ENCODE measurements at places on chromosomes 3 and 15. TPM values are rescaled to one million over a fixed set of nuclear protein-coding genes. Genes with fewer than 3 reads are reported as not detected.

Gene CD200R1
- 3.2 TPM for total RNA-seq

GRCh38 chr3:99534951-99535704 lies 103.3 kb upstream of the COL8A1 start:
- no peak for DNase-seq

GRCh38 chr15:80512726-80513660 lies 108.8 kb downstream of the ARNT2 start:
- no peak for DNase-seq

Gene EIF5A2
- 19.1 TPM for total RNA-seq

Gene CPLX3
- total RNA-seq: not detected

Gene TKT
- 219 TPM for total RNA-seq

Gene PYGO1
- total RNA-seq: 15.1 TPM

GRCh38 chr15:88950600-88951160 lies 37.5 kb upstream of the MFGE8 start:
- DNase-seq: no peak

Gene LAMB2
- 515 TPM for total RNA-seq

- peak; percentile 60 for DNase-seq
Measured at GRCh38 chr3:48433472-48434118, 3.7 kb upstream of the PLXNB1 start.

Gene TGM4
- total RNA-seq: not detected

- no peak for DNase-seq
Measured at GRCh38 chr3:64508140-64508539, 179.7 kb downstream of the ADAMTS9 start.

- no peak for DNase-seq
Measured at GRCh38 chr3:181794011-181794790, 82.5 kb downstream of the SOX2 start.

- no peak for DNase-seq
Measured at GRCh38 chr3:187798531-187799530, 53.6 kb upstream of the BCL6 start.

DNA sequence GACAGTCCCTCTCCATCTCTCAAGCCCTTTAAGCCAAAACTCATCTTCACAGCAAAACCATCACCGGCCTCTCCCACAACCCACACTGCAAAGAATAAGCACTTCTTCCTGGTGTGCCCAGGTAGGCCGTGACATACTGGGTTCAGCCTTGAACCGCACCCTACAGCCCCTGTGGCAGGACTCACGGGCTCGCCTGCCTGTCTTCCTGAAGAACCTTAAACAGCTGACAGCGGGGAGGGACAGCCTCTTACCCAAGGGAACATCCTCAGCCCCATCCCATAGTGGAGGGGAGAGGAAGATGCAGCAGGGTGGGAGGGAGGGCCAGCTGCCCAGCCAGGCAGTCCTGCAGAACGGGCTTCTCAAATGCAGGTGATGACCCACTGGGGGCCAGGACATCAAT lies 40.2 kb downstream of the TBC1D2B start:
- DNase-seq: no peak

Gene GHRL
- 2.1 TPM for total RNA-seq

- no peak for DNase-seq
Measured at GRCh38 chr3:128267541-128267940, 114.3 kb downstream of the EEFSEC start.

Gene GRIP2
- 2.3 TPM for total RNA-seq

- peak; percentile 49 for DNase-seq
Measured at GRCh38 chr15:75775296-75776064, 62.8 kb upstream of the CSPG4 start.

- no peak for DNase-seq
Measured at GRCh38 chr3:28521663-28522062, 173.0 kb upstream of the AZI2 start.

- no peak for DNase-seq
Measured at GRCh38 chr15:92571824-92572223, 83.8 kb downstream of the FAM174B start.

Gene CFAP100
- 1.5 TPM for total RNA-seq

Gene FGD5
- total RNA-seq: 57.4 TPM

GRCh38 chr3:51549311-51549710 lies 10.8 kb downstream of the RAD54L2 start:
- DNase-seq: no peak

DNA sequence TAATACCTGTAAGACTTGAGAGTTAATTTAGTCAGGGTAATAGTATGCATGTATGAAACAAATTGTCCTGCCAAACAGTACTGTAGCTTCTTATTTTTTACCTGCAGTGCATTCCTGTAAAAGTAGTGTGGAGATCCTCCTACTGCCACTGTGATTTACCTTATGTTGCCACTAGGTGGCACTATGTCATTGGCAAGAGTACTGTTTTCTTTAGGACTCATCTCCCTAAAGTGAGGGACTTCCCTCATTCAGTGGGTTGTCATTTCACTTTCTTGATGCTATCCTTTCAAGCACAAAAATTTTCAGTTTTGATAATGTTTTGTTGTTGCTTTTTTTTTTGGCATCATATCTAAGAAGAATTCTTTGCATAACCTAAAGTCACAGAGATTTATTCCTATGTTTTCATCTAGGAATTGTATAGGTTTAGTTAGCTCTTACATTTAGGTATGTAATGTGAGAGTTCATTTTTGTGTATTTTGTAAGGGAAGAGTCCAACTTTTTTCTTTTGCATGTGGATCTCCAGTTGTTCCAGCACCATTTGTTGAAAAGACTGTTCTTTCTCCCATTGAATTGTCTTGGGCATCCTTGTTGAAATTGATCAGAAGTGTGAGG lies 105.7 kb downstream of the AKAP13 start:
- no peak for DNase-seq

DNA sequence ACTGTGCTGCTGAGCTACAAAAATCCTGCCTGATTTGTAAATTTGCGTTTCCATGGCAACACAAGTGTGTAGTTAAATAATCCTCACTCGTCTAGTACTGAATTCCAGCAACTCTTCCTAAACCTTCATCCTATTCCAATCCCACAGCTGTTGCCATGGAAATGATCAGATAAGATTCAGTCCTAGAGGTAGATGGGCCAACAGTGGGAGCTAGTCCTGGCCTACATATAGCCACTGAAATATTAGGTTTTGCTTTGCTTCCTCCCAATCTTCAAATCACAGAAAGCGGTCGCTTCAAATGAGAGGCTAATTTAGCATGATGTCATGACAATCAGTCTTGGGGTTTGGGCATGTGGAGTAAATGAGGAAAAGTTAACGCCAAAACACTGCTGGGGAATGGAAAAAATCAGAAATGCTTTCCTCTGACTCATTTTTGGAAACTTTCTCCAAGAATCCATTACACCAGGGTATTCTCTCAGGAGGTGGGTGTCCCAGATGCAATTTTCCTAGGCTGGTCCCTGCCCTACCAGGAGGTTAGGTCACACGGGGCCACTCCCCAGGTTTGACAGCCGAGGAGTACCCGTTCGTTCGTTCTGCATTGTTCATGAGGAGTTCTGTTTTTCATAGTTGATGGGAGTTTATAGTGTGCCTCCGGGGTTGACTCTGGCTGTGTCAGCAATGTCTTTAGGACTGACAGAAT lies 159.2 kb upstream of the SLCO3A1 start:
- no peak for DNase-seq

DNA sequence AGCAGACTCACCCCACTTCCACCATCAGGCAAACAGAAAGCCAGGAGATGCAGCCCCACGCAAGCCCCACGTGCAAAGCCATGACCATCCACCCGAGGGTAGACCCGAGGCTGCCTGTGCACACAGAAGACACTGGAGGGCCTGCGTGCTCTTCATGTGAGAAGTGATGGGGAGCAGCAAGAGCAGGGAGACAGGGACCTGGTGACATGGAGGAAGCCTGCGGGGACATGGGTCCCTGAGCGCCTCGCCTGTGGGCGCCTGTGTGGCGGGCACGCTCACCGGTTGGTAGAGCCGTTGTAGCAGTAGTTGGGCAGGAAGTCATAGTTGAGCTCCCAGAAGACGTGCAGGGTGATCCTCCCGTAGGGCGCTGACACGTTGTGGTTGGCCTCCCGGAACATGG lies 65.0 kb downstream of the NIPA2 start:
- no peak for DNase-seq

DNA sequence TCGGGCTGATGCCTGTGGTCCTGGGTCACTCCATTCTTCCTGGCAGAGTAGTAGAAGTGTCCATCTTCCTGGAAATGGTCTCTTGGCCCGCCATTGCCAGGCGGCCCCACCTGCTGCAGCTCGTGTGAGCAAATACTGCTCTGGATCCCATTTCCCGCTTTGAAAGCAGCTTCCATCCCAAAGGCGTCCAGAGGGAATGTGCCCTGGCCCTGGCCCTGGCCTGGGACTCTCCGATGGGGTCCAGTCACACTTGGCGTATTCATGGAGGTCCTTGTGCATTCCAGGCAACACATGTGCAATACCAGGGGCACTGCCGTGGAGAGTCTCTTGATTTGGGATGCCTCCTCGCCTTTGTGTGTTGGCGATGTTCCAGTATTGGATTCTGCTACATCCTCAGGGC lies 111.1 kb downstream of the SNRPN start:
- DNase-seq: no peak

- no peak for DNase-seq
Measured at GRCh38 chr3:132344666-132345280, 27.6 kb downstream of the ACP3 start.

DNA sequence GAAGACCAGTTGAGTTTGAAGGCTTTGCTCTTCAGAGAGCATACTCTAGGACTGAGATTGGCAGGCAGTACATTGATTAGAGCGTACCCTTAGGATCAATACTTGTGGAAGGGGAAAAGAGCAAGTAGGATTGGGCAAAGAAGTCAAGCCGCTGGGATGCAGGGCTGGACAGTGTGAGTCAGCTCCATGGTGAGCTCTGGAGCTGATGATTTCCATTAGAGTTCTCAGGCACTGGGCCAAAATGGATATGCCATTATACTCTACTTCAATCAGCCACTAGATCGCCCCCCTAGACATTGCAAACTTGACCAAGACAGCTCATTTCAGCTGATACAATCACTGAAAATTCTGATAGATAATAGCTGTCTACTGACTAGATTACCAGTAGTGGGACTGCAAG lies 432.7 kb upstream of the ALCAM start:
- DNase-seq: no peak

DNA sequence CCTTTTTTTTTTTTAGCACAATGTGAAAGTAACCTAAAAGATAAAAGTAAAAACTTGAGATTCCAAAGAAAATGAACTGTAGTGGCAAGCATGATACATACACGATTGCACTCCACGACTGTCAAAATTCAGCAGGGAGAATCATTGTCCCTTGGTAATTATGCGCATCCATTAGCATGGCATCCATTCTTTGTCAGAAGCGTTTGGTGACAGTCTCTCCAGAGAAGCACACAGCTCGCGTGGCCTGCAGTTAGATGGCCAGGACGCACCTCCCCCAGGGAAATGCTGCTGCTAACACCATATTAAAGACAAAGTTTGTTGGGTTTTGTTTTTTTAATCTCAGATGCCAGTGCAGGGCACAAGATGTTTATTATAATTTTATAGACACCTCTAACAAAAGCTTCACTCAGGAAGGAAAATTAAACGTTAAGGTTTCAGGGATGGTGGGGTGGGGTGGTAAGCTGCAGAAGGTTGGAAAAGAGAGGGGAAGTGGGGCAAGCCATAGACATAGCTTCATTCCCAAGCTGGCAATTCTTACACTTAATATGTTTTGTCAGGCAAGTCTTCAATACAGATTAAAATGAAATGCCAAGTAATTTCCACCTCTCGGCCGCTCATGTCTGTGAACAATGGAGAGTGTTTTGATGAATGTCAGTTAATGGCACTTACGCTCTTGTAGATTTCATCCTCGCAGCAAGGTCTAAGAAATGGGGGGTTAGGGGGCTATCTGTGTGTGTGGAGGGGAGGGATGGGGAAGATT lies 142.8 kb upstream of the TOPAZ1 start:
- DNase-seq: no peak

Gene IFT57
- 43.4 TPM for total RNA-seq

DNA sequence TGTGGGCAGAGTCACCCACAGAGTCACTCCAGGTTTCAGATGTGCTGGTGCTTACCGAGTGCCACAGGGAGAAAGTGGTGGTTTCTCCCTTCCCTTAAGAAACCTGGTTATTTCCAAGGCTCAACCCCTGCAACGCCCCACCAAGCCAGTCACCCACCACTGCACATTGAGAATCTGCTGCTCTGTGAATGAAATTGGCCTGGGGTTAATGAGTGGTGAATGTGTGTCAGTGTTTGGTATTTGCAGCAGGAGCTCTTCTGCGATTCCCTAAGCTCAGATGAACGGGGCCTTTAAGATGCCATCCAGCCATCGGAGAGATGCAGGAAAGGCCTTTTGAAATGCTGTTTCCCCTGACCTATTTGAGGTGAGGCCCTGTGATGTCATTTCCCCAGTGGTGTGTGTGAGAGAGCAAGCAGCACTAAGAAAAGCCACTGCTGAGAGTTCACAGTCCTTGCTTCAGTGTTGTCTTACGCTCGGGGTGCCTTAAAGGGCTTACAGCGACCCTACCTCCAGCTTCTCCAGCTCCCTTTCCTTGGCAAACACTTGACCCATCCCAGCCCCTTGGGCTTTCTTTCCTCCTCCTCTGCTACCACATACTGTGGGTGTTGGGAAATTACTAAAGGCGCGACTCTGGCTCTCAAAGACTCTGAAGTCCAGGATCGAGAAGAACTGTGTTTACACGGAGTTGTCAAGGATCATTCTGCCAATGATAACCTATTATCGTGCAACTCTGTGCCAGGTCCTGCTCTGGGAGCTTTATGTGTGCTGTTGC lies 68.9 kb downstream of the SMAD3 start:
- DNase-seq: peak; percentile 52

GRCh38 chr3:47515864-47516319 lies 2.4 kb upstream of the ELP6 start:
- no peak for DNase-seq

DNA sequence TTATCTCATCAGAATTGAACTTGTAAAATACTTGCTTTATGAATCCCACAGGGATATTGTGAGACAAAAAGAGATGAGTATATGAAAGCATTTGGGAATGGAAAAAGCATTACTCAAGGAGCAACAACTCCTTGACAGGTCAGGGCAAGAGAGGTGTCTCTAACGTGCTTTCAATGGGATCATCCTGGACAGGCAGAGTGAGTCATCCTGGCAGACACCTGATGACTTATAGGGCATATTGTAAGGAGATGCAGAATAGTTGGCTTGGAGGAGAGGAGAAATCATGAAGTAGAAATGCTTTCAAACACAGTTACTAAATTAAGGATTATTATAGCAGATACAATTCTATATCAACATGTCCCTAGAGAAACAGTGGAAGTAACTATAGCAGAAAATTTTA lies 71.9 kb upstream of the THSD4 start:
- no peak for DNase-seq

GRCh38 chr3:55720614-55721013 lies 233.5 kb upstream of the WNT5A start:
- DNase-seq: no peak

DNA sequence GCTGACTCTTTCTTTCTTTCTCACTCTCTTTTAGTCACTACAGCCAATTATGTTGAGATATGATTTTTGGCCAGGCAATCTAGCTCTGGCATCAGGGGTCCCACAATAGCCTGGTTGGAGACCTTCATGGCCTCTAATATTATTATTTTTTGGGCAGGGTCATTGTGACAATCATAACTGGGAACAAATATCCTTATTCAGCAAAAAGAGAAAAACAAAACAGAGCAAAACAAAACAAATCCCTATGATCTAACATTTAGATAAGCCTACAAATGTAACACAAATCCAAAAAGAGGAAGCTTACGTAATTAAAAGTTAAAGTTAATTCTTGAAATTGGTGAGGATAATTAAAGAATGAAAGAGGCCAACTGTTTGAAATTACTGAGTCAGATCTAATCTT lies 640.0 kb downstream of the TUSC7 start:
- DNase-seq: no peak
